GOT3 (cell line): ENCODE measurements at places on chromosomes 3 and 15.

- no peak for DNase-seq
Measured at GRCh38 chr3:148816427-148816826, 11.2 kb upstream of the CPB1 start.

DNA sequence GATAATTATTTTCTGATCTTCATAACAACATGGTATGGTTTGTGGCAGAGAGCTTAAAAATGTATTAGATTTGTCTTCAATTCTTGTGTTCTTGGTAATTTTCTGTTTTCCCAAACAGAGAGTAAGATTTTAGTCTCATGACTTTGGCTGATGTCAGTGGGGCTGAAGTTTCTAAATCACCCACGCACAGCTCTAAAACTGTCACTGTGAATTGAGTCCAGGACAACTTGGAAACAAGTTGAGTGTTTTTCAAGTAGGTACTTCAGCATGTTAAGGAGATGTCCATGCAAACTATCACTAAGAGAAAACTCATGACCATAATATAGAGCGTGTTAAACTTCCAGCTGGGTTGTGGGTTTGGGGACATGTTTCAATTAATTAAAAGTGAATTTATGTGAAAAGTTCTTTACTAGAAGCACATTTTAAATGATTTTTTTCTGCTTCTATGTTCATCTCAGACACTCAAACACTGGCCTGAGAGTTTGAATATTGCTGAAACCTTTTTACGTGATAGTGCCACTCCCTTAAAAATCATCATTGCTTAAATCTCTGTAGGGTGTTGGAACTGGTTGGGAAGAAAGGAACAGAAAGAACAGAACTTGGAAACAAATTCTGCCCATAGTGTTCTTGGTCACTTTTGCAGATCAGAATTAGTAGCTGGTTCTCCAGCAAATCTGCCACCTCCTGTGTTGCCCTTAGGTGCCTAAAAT is 89.8 kb downstream of the KLHL25 start:
- no peak for DNase-seq

DNA sequence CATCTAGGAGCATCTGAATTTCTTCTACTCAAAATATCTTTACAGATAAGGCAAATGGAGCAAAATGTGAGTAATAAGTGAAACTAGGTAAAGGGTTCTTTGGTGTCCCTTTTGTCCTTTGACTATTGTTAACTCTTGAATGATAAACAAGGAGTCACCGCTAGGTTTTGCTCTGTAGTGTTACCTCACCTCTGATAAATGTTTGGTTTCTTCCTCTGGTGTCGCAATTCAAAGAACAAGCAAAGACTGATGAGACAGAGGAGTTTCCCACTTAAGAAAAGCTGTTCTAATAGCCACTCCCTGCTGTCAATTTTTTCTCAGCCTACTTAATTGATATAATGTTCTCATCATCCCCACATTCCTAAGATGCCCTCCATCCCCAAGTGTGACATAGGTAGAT is 925.9 kb downstream of the IGSF11 start:
- DNase-seq, result no peak

DNA sequence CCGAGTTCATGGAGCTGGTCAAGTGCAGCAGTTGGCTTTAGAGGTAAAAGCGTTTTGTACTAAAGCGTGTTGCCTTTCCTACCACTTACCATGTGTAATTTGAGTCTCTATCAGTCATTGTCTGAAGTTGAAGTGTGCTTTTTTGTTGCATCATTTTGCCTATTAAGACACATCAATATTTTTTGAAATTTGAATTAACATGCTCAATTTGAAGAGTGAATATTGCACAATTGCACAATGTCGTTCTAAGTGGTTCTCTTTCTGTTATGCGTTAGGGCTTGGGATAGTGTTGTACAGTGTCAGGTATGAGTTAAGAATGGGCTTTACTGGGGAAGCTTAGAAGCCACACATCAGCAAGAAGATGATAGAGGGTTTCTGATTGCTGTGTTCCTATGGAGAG is 84.0 kb upstream of the ACKR4 start:
- DNase-seq, result no peak

GRCh38 chr15:90889313-90889730 is 5.0 kb downstream of the FES start:
- DNase-seq, result no peak

DNA sequence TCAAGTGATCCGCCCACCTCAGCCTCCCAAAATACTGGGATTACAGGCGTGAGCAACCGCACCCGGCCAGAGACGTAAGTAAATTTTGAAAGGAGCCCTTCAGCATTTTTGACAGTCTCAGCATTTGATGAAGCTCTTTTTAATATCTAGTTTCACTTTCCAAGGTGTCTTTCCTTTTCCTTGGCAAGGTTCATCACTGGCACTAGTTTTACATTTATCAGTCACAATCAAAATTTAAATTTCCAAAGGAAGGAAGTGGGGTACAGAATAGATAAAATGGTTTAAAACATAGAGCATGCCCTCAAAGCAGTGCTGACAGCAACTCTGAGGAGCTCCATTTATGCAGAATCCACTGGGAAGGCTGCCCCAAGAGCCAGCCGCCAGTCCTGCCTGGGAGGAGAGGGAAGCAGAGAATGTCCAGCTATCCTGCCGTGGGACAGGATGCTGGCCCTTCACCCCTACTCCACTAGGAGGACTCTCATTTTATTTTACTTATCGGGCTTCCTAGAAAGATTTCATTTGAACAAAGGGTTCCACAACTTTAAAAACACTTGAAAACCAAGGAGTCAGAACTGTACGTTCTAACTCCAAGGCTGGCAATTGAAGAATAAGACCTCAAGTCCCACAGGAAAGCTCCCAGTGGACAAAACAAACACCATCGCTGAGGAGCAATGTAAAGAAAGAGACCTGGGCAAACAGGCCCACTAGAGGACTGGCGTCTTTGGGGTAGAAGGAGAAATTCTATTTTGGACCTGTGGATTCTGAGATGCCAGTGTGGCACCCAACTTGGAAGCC is 9.9 kb downstream of the SFMBT1 start:
- DNase-seq, result no peak

GRCh38 chr3:140276703-140277102 is 341.7 kb downstream of the CLSTN2 start:
- DNase-seq, result no peak

DNA sequence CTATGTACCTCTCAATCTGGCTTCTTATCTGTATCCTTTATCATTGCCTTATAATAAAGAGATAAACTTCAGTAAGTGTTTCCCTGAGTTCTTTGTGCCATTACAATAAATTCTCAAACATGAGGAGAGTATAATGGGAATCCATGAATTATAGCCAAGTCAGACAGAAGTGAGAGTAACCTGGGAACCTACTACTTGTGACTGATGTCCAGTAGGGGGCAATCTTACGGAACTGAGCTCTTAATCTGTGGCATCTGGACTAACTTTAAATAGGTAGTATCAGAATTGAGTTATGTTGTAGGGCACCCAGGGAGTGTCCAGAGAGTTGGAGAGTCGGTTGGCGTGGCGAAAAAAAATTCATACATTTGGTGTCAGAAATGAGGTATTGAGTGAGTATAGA is 542.6 kb downstream of the ZBBX start:
- DNase-seq, result no peak

GRCh38 chr3:123713211-123713610 is 128.4 kb upstream of the HACD2 start:
- DNase-seq, result no peak

GRCh38 chr15:31366169-31366734 is 39.6 kb downstream of the KLF13 start:
- no peak for DNase-seq

DNA sequence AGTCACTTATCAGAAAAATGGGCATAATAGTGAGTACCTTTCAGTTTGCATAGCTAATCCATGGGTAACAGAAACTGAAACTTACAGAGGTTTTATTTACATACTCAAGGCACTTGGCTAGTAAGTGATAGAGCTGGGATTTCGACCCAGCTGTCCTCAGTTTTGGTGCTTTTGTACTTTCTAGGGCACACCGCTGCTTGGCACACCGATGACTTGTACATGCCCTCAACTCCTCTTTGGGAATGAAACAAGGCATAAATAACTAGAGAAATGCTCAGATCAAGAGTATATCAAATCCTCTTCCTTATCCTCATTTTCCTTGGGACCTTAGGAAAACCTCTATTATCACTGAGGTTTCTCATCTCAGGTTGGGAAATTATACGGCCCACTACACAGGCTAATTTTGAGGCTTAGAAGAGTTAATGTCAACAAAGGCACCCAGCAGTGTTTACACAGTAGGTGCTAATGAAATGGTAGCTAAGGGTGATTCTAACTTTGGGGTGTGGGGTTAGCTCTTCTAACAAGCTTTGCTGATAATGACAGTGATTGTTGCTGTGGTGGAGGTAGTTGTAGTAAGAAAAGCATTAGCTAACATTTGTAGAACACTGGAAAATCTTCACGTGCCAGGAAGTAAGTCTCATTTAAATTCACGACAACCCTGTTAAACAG is 20.3 kb upstream of the DGKG start:
- no peak for DNase-seq

GRCh38 chr3:27623085-27623753 is 98.9 kb downstream of the EOMES start:
- DNase-seq, result no peak

DNA sequence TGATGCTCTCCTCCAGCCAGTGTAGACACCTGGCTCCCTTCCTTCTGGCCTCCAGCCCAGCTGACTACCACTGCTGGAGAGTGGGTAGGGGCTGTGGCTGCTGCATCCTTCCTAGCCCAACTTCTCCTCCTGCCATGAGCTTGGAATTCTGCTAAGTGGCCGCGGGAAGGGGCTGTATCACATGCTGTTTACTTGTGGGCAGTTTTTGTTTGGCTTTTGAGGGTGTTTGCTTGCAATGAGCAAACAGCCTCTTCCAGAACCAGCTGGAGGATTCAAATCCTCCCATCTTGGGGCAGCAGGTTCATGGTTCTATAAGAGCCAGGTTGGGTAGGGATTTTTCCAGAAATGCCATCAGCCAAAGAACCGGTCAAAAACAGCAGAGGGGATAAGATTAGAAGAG is 9.0 kb downstream of the GASK1A start:
- DNase-seq, result no peak

- DNase-seq, result no peak
Measured at GRCh38 chr15:44662478-44663409, 718 bp downstream of the SPG11 start.

DNA sequence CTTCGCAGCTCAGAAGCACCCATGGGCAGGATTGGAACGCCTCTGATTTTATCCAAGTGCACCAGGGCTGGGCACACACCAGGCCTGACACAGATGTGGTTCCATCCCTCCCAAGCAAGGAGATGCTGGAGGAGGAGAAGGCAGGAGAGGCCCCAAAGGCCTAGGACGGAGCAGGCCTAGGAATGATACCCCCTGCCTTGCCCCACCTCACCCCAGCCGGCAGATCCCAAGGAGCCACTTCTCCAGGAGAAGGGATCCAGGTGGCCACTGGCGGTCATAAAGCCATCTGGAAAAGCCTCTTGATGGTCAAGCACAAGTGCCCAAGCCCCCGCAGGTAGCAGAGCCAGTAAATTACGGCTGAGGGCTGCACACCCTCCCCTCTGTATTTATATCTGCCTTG is 211.8 kb downstream of the TBC1D2B start:
- no peak for DNase-seq

DNA sequence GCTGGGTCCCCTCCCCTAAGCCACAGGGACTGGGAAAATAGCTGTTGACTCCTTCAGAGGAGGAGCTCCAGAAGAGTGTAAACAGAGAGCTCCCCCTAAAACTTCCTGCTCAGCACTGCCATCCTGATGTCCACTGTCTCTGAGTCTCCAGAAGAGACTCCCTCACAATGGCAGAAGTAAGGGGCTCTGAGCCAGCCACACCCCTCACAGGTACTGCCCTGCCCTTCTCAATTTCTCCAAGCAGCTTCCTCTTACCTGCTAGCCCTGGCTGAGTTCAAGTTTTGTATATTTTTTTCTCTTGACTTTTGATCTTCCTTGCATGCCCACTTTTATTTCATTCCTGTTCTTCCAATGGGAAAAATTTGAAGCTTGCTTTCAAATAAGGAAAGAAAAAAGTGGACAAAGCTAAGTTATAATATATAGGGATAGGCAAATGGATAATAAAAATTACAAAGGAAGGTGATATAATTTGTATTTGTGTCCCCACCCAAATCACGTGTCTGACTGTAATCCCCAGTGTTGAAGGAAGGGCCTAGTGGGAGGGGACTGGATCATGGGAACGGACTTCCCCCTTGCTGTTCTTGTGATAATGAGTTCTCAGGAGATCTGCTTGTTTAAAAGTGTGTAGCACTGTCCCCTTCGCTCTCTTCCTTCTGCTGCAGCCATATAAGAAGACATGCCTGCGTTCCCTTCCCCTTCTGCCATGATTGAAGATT is 442.2 kb upstream of the WNT5A start:
- no peak for DNase-seq

- no peak for DNase-seq
Measured at GRCh38 chr3:183490653-183491052, 62.2 kb upstream of the MCF2L2 start.

- no peak for DNase-seq
Measured at GRCh38 chr3:12560505-12561190, 3.8 kb downstream of the MKRN2 start.

GRCh38 chr3:183233966-183234365 is 19.1 kb upstream of the B3GNT5 start:
- no peak for DNase-seq

- no peak for DNase-seq
Measured at GRCh38 chr15:101652786-101653430, 727 bp upstream of the TM2D3 start.

GRCh38 chr15:80155001-80155377 is 2.2 kb downstream of the FAH start:
- DNase-seq, result no peak

DNA sequence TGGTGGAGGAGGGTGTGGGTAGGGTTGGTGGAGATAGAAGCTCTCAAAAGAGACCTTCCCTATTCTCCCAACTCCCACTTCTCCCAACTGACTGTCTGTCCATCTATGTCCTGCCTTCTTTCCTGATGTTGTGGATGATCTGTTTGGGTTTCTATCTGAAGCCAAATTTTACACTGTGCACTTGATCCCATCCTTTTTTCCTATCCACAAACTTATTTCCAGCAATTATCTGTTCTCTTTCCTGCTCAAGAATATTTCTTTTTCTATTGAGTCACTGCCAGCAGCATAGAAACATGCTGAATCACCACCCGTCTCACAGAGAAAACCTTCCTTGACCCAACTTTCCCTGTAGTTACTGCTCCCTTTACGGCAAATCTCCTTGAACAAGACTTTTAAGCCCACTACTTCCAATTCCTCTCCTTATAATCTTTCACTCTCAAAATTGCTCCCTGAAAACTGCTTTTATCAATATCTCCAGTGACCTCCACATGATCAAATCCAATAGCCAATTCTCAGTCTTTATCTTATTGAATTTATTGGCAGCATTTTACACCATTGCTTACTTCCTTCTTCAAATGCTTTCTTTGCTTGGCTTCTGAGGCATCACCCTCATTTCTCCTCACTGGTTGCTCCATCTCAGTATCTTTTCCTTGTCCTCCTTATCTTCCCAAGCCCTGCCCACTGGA is 141.2 kb upstream of the SLC7A14 start:
- DNase-seq, result no peak
